ENCODE measurements at places on chromosomes 7 and 10. TPM values are rescaled to one million over a fixed set of nuclear protein-coding genes. Genes with fewer than 3 reads are reported as not detected.
A peak's percentile ranks its signal among the peaks of the same experiment; 100 is the strongest.

DNA sequence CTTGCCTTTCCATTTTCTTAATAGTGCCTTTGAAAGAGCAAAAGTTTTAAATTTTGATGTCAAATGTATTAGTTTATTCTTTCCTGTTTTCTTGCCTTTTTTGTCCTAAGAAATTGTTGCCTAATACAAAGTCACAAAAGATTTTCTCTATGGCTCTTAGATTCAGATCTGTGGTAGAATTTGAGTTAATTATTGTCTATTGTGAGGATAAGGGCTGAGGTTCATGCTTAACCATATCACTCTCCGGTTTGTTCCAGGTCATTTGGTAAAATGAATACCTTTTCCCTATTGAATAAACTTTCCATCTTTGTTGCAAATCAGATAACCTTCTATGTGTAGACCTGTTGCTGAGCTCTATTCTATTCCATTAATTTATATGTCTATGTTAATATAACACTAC lies 96.0 kb downstream of the NOD1 start:
- DNase-seq, result no peak

- no peak for DNase-seq
Measured at GRCh38 chr10:81027706-81028105, 490.0 kb downstream of the SH2D4B start.

DNA sequence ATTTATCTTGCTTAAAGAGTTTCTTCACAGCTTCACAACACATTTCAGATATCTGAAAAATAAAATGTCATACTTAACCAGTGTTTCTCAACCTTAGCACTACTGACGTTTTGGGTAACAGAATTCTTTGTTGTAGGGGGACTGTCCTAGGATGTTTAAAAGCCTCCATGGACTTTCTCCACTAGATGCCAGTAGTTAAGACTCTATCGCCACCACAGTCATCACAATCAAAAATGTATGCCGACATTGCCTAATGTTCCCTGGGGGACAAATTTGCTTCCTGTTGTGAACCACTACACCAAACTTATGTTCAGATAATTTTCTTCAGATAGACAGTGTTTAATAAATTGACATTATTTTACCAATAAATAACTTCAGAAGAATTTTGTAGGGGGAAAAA lies 13.4 kb downstream of the NOC3L start:
- no peak for DNase-seq

DNA sequence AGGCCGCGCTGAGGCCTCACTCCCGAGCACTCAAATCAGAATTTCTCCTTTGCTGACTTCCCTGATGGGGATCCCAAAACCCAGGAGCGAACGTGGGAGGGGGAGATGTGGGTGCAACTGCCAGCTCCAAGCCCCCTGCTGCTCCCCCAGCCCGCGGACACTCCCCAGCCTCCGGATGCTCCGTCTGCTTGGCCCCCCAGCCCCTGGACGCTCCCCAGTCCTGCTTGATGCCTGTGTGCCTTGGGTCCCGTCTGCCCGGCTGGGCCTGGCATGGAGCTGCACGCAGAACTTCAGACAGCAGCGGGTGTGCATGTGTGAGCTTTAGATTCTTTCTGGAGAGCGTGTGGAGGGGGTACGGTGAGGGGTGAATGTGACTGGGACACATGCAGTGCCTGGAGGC lies 4.7 kb upstream of the SHH start:
- no peak for DNase-seq

DNA sequence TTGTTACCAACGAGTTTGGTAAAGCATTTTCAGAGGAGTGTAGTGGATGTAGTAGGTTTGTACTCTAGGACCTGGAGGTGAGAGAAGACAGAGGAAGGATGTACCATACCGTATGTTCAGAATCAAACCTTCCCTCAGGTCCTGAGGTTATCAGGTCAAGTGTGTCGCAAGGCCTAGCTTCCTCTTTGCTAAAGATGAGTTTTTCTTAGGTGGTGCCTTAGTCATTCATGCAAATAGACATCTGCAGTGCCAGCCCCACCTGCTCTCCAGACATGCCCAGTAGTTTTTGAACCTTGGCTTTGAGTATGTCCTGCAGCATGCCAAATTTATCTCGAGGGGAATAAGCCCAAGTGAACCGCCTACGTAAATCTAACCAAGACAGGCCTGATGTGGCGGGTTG lies 71.3 kb downstream of the HDAC9 start:
- no peak for DNase-seq

DNA sequence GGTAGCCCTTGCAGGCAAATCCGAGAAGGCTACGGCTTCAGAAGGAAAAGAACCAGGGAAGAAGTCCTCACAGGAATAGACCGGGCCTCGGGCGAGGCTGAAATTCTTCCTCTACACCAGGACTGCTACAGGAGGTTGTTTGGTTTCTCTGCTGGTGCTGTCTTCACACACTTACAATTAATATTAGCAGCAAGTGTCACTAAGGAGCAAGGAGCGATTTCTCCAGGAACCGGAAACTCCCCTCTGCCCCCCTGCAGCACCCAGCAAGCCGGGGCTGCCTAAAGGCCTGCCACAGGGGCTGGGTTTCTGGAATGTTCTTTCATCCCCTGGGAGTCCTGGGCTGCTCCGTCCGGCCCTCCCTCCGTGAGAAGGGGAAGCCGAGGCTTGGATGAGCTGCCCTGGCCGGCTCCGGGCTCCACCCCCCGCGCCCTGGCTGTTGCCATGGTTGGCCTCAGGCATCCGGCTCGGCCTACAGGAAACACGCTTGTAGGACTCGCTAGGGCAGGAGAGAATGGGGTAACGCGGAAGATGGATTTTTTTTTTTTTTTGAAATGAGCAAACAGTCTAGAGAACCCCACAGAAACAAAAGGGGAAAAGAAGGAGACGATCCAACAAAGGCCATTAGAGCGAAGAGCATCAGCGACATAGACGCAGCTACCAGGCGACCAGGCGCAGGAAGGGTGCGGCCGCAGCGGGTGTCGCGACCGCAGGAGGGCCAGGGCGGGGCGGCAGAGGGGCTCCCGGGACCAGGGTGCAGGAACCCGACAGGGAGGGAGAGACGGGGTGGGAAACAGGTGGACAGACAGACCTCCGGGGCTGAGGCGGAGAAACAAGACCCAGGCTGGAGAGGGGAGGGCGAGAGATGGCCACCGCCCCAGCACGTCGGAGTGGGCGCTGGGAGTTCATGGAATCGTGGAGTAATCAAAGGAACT lies 33.0 kb downstream of the EN2 start:
- peak; percentile 75 for DNase-seq

DNA sequence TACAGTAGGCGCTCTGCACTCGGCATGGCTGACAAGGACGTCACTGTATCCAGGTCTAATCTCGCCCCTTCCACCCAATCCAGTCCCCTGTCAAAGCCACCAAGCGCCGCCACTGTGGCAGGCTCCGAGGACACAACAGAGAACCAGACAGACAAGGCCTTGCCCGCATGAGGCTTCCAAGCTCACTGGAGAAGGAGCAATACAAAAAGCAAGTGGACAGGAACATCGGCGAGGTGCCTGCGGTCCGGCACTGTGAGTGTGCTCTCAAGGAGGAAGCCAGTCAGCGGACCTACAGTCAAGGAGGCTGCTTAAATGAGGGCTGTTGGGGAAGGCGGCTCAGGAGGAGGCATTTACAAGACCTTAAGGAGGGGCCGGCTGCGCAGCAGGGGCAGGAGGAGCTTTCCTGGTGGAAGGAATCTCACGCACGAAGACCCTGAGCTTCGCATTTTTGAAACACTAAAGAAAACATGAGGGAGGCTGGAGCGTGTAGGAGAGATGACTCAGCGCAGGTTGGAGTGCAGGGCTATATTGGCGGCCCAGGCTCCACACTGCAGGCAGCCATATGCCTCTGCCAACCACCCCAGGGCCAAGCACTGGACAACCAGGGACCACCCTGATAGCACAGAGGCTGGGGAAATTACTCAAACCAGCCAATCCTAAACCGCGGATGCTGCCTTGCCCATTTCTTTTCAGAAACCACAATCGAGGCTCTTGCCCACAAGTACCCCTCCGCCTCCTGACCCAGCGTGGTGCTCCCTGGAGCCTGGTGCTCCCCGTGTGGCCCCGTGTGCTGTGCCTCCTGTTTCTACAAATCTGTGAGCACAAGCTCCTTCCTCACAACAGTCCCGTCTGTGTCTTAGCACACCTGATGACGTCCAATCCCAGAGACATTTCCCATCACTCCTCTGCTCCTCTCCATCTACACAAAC lies 28.9 kb downstream of the GNA12 start:
- DNase-seq, result peak; percentile 86

DNA sequence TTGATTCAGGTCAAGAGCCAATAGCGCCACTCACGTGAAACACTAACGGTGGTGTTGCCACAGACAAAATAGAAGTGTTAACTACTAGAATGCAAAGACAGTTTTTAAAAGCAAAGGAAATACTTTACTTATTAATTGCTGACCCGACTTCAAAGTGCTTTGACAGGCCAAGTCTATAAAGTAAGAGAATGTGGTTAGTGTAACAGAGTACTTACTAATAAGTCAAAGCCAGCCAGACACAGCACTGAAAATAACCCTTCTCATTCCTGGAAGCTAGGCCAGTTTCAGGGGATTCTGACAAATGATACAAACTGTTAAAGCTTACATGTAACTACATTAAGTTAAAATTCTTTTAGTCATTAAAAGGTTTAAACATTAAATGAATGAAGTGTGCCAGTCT lies 50.3 kb downstream of the ENO4 start:
- DNase-seq, result no peak

DNA sequence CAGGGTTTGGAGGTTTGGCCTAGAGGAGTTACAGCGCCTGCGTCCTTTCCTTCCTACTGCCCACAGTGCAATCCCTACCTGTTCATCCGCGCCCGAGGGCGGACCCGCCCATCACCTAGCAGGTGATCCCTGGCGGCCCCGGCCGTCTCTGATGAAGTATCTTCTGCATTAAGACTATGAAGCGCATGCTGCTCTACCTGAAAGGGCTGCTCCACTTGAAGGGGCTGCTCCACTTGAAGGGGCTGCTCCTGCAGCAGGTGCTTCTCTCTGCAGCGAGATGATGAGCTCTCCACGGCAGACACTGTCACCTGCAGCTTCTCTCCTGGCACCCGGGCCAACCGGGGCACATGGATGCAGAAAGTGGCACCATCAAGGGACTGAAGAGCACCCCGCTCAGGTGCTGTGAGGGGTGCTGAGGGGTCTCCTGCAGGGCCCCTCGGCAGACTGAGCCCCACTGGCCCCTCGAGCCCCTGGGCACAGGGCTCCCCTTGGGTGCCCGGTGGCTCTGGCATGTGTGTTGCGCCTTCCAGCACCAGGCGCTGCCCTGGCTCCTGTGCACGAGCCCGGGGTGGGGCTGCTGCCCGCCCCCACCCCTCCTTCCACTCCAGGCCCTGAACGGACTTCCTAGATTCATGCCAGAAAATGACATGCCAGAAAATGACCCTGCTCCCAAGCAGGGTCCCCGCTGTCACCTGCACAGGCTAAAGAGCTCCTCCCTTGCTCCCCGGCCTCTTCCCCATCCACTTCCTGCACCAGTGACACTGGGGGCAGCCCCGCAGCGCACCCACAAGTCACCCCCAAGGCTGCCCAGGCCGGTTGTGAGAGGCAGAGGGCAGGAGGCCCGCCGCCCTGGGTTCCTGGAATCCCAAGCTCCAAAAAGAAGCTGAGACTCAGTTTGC lies 29.4 kb downstream of the WDR86 start:
- no peak for DNase-seq

DNA sequence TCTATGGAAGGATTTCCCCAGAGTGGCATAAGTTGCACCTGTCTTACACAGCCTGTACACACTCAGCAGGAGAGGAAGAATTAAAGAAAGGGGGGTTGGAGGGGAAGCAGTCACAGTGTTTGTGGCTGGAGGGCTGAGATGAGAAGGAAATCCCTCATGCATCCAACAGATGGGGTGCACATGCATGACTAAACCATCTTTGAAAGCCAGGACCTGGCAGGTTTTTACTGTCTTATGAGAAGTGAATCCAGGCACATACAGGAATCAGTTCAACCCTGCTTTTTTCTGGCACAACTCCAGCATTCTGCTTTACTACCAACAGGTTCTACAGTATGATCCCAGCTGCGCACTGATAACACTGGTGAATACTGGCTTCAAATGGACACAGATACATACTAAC lies 107.7 kb downstream of the CACNA2D1 start:
- no peak for DNase-seq

- no peak for DNase-seq
Measured at GRCh38 chr7:27804139-27804538, 64.2 kb downstream of the TAX1BP1 start.

- no peak for DNase-seq
Measured at GRCh38 chr7:36278620-36279172, 111.0 kb upstream of the ANLN start.

GRCh38 chr10:119543814-119544642 lies 1.5 kb upstream of the RGS10 start:
- DNase-seq, result no peak

DNA sequence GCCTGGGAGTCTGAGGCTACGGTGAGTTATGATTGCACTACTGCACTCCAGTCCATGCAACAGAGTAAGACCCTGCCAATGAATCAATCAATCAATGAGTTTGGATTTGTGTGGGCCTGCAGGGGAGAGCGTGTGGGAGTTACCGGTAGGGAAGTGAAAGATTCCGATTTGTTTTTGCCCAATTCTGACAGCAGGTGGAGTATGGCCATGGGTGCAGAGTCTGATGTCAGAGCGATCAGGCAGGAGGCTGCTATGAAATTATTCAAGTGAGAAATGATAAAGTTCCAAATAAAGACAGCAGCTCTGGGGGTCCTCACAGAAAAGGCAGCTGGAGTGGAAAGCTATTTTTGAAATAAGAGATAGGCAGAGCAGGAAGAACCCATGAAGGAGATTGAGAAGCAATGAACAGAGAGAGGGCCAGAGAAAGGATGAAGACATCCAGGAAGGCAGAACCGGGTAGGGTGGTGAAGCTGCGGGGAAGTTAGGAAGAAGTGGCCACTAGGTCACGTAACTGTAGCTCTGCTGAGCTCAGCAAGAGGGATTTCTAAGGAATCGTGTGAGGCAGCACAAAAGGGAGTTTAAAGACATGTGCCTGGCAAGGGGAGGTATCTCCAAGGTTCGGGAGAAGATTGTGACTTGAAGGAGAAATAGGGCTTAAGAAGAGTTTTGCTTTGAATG lies 93.7 kb upstream of the NMT2 start:
- no peak for DNase-seq

GRCh38 chr10:89029181-89029580 lies 38.6 kb downstream of the FAS start:
- DNase-seq, result no peak

DNA sequence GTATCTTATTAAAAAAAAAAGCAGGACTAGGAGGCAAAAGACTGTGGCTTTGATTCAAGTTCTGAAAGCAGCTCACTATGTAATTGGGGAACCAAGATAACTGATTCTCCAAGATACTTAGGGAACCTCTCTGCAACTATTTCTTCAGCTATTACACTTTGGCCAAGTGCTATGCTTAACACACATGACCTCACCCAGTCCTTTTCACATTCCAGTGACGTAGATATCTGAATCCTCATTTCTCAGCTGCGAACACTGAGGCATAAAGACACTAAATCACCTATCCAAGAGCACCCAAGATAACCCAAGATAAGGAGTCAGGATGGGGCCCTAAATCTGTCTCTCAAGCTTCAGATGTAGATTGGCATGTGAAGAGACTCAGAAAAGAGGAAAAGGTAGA lies 133.6 kb downstream of the GLI3 start:
- no peak for DNase-seq

Gene LMOD2
- total RNA-seq, result not detected

Gene PITRM1
- total RNA-seq, result 27.8 TPM

Gene AP5Z1
- 39.2 TPM for total RNA-seq

Gene LIPF
- total RNA-seq, result not detected

Gene NOLC1
- total RNA-seq, result 168 TPM

All from H9 (cell line).